Activated naive CD4-positive, alpha-beta T cell treated with anti-CD3 and anti-CD28 coated beads, Interleukin-2, amount 50 U/mL, for 72 hours (primary cell): ENCODE measurements at places on chromosomes 1 and 21. TPM values are rescaled to one million over a fixed set of nuclear protein-coding genes. Genes with fewer than 3 reads are reported as not detected.

The CELA2B gene
- total RNA-seq: not detected

- no peak for DNase-seq
Observed at GRCh38 chr1:198125995-198126735, 30.6 kb upstream of the NEK7 start.

GRCh38 chr1:227939791-227940771, 7.7 kb downstream of the WNT9A start:
- DNase-seq: peak; percentile 38

GRCh38 chr21:37753122-37753599, 163.1 kb downstream of the KCNJ6 start:
- no peak for DNase-seq

The DDR2 gene
- 0.31 TPM for total RNA-seq

GRCh38 chr1:150456146-150456647, 31.0 kb upstream of the TARS2 start:
- DNase-seq: no peak

- no peak for DNase-seq
Observed at GRCh38 chr1:221756830-221757551, 15.1 kb upstream of the DUSP10 start.

GRCh38 chr1:62062087-62062486, 132.6 kb upstream of the L1TD1 start:
- no peak for DNase-seq

DNA sequence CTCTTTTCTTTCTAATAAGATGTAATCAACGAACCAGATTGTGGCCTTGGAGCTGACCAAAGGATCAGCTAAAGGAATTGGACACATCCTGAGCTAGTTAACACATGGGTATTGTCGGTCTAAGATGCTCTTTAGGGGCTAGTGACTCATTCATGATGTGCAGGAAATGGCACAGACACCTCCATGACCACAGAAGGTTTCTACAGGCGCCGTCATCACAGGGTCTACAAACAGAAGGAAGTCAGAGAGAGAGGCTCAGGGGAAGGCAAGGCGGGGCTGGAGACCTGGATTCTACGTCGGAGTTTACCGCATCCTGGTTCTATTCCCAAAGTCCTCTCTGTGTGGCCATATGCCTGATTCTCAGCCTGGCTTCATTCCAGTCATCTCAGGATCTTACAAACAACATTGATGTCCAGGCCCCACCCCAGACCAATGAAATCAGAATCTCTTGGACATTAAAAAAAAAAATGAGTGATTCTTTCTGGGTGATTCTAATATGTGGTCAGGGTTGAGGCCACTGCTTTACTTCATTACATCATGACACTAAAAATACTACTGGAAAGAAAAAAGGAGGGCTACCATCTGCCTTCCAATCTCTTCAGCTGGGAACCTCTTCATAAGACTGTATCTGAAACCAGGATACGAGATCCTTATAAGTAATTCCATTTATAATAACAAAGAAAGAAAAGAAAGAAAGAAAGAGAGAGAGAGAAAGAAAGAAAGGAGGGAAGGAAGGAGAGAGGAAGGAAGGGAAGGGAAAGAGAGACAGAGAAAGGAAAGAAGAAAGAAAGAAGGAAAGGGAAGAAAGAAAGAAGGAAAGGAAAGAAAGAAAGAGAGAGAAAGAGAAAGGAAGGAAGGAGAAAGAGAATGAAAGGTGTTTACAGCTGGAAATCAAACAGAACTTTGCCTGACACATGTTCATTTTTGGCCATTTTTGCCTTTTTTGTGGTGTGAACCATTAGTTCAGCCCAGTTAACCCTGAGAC, 11.6 kb upstream of the KCNJ15 start:
- peak; percentile 82 for DNase-seq

DNA sequence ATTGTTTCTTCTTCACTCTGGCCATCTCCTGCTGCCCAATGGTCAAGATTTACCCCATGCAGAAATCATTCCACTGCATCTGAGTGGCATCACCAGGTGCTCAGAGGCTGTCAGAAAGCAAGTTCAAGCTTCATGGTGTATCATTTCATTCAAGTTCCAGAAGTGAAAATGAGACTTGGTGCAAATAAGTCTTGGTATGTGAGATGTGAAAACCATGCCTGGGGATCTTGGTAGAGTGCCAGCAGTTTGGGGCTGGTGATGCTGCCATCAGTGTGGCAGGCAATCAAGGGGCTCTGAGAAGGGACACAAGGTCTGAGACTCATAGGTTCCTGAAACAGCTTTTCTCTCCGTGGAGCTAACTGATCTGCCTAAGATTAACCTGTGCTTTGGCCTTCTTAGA, 52.0 kb downstream of the CD2 start:
- DNase-seq: peak; percentile 77

DNA sequence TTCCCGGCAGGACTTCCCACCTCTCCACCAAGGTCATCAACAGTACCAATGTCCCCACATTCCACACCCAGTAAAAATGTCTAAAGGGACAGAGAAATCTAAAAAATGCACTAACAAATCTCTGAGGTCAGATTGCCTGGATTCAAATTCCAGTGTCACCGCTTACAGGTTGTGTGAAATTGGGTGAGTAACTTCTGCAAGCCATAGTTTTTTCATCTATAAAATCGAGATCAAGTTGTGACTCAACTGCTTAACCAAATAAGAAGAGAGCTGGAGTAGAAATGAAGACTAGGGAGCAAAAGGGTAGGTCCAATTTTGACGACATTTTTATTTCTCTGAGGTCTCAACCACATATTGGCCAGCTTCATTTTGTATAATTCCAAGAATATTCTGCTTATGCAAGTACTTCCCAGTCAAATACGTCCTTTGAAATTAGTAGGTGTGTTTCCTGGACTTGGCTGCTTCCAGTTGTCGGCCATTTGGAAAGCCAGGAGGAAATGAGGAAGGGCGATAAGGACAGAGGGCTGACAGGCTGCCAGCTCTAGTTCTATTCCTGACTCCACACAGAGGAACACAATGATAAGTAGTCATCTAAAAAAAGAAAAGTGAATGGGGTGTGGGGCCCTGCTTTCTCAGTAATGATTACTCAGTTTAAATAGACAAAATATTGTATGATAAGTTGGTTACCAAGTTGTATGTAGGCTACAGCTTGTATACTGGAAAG, 57.7 kb upstream of the ZC3H11B start:
- DNase-seq: no peak

GRCh38 chr21:33733601-33734000, 91.3 kb downstream of the ITSN1 start:
- no peak for DNase-seq
